Hematopoietic multipotent progenitor cell treated with erythropoietin and hydrocortisone succinate and interleukin-3 and kit ligand, for 8 days (in vitro differentiated cells): ENCODE measurements at places on chromosomes 5 and 9.
A peak's percentile ranks its signal among the peaks of the same experiment; 100 is the strongest.

DNA sequence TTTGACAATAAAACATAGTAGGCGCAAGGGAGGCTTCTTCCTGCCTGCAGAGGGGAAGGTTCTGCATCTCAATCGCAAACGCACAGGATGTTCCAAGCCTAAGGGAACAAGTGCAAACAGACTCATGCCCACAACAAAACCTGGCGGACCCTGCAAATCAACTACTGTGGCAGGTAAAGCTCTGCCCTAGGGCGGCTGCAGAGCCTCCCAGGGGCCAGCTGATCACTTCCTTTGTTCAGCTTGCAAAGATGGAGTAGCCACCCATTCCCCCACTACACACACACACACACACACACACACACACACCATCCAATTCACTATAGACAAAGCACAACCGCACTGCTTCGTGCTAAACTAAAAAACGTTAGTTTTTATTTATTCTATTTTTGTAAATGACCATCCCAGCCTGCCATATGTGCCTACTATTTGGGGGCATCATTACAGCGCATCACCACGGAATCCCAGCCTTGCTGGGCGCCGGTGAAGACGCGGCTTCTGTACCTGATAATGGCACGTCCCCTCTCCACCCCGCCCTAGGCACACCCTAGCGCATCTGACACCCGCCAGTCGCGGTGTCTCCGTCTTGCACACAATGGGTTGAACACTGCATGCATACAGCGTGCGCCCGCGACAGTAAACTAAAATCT is 57.6 kb downstream of the DPYSL3 start:
- DNase-seq, result no peak

GRCh38 chr5:169074839-169075238 is 226.1 kb downstream of the SLIT3 start:
- DNase-seq, result no peak

- DNase-seq, result no peak
These were observed 267.7 kb downstream of the NTRK2 start for GRCh38 chr9:84937180-84937579.

DNA sequence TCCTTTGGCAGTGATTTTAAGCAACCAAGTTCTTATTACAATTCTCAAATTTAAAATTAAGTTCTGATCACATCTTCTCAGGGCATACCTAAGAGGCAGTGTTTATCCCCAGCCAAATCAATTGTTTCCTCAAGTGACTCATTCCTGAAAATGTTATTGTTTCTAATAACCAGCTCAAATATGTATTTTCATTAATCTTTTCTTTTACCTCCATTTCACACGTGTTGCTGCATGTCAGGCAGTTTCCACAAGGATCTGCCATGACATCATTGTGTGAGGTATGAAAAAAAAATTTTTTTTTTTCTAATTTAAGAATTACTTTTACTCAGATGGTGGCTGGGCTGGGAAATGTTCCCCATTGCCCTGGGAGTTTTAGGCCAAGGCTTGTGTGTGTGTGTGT is 113.0 kb upstream of the NTRK2 start:
- DNase-seq, result no peak

DNA sequence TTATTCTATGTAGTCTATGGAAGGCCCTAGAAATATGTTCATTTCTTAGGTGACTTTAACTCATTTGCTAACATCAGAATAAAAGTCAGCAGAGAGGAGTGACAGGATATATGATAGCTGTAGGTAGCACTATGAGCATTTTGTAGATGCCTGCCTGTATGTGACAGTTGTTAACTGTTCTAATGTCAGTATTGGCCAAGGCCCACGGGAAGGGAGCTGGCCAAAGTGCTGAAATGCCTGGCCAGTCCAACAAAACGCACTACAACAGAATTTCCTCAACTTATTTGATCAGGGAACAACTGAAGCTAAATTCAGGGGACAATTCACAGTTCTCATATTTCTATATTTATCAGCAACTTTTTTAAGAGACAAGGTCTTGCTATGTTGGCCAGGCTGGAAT is 20.8 kb downstream of the SV2C start:
- peak; percentile 45 for DNase-seq

DNA sequence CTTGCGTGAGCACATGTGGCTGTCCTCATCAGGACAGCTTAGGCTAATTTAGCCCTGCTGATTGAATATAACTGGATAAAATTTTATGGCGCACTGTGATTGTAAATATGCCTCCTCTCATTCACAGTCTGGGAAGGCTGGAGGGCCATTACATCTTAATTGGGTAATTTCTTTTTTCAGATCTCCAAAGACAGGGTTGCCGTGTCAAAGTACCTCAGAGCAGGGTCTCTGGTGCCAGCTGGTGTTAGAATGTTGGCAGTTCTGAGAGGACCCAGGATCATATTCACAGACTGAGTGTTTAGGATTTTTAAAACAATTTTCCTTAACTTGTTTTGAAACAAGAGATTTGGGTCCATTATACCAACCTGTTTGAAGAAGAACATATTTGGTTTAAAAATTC is 455.7 kb upstream of the TLE4 start:
- no peak for DNase-seq

DNA sequence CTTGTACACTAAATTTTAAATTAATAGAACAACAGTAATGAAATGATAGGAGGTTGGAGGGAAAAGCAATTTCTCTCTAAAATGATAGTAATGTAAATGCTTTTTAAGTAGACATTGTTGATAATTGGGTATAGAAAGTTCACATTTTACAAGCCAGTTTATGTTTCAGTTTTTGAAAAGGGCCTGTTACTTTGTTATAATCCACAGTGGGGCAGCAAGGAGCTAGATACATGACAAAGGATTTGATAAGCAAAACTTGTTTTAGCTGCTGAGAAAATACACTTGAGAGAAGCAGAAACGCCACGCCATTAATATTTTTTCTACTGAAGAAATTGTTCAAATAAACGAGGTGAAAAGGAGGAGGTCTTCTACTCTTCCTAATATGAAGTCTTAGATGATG is 30.2 kb downstream of the SREK1 start:
- DNase-seq, result peak; percentile 40

DNA sequence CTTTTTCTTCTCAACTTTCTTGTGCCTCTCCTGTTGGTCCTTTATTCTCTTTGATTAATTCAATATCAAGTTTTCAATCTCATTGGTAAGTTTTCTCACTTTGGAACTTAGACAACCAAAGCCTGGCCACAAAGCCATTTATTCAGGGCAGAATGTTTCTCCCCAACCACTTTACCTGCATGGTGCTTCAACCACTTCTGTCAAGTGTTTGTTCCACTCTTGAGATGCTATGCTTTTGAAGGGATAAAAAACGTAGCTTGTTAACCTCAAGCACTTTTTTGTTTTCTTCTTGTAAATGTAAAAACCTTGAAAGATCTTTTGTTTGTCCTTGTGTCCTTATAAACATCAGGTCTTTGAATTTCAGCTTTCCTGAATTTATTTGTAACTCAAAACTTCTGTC is 966.7 kb downstream of the MAT2B start:
- no peak for DNase-seq
